Mucosa of gallbladder (tissue), 1 donor: ENCODE measurements at places on chromosomes 5 and 9.

DNA sequence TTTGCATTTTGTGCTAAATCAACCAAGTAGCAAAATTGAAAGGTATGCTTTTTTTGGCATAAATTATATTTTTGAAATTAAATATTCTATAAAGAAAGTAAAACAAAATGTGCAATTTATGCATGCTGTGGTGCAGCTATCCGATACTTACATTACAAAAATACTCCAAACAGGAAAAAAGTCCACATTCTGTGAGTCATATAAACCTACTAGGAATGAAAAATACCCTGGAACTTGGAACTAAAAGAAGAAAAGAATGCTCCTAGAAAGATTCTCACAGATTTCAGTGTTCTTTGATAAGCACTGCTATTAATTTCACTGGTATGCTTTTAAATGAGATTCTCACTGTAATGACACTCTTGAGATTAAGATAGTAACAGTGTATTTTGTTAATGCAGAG, 92.6 kb downstream of the OSMR start:
- no peak for DNase-seq

DNA sequence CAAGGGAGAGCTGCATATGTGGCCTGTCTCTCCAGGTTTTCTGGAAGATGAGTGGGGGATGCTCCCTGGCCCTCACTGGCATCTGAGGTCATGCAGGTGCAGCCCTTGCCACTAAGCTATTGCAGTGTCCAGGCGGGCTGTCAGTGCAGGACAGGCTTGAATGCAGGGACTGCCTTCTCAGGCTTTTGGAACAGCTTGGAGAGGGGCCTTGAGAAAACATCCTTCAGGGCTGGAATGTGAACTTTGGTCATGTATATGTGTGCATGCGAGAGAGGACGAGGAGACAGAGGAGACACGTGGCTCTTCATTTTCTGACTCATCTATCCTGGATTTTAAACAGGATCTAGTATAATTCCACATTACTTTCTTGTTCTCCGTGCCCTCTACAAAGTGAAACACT, 90.3 kb downstream of the MACROH2A1 start:
- DNase-seq = no peak

DNA sequence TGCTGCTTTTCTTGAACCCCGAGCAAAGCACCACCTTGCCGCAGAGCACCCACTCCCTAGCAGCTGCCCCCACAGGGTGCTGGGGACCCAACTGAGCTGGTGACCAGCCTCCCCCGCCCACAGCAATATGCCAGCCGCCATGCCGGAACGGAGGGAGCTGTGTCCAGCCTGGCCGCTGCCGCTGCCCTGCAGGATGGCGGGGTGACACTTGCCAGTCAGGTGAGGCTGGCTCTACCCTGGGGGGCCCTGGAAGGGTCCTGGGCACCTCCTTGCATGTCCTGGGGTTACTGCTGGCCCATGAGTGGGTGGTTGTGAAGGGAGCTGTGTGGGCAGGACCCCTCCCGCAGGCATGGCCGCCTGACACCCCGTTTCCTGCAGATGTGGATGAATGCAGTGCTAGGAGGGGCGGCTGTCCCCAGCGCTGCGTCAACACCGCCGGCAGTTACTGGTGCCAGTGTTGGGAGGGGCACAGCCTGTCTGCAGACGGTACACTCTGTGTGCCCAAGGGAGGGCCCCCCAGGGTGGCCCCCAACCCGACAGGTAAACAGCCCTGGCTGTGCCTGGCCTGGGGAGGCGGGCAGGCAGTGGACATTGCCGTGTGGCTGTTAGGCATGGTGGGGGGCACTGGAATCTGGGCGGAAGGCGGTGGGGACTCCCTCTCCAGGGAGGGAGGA, 7.2 kb downstream of the EGFL7 start:
- no peak for DNase-seq

GRCh38 chr5:7902666-7903625, 34.0 kb downstream of the MTRR start:
- no peak for DNase-seq

DNA sequence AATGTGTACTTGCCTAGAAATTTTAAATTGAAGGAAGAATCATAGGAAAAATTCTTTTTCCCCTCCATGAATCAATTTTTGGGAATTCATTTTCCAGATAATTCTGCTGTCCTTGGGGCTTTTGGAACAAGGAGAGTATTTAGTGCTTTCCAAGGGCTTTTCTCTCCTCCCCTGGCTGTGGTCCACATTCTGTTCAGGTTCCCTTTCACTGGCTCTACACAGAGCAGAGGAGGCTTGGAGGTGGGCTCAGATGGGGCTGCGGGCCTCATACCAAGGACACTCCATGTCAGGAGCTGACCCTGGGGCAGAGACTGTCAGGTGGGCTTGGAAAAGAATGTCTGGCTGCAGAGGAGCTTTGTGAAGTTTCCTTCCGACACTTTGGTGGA, 128.1 kb downstream of the GADD45G start:
- no peak for DNase-seq
